ENCODE measurements at places on chromosomes 4 and X.
A peak's percentile ranks its signal among the peaks of the same experiment; 100 is the strongest.

GRCh38 chrX:71215338-71215912, 7.6 kb upstream of the GJB1 start:
- no peak for DNase-seq

DNA sequence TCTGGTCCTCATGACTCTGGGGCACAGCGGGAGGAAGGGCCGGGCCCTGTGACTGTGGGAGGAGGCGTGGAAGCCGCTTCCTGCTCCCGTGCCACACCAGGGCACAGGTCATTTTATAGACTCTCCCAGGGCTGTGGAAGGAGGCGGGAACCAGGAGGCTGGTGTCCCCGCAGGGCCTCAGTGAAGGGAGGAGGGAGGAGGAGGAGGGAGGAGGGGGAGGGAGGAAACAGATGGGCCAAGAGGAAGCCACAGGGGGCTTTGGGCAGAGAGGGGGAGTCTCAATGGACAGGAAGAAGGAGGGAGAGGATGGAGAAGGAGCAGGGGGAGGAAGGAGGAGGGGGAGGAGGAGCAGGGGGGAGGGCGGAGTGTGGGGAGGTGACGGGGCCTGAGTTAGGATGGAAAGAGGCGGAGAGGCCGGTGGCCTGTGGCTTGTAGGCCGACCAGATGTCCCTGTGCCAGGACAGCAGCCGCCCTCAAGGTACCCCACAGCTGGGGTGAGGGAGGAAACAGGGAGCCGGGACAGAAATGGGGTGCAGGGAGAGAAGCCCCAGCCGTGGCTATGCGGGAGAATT, 6.2 kb upstream of the PLCXD1 start:
- DNase-seq: no peak

- DNase-seq: no peak
Observed at GRCh38 chrX:91039777-91040176, 394.9 kb upstream of the PABPC5 start.

DNA sequence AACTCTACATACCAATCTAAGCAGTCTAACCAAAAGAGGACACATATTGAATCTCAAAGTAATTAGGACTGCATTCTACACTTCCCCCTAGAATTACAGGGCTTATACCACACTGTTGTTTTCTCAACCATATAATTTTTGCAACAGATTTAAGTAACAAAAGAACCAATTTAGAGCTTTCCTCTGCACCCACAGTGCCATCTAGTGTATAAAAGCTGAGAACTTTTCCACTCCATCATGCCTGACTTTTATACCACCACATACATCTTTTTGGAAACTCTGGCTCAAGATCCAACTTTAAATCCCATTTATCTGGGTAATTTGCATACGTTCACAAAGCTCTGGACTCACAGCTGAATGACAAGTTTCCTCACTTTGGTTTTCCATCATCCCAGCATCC, 99.5 kb downstream of the EFHC2 start:
- peak; percentile 62 for DNase-seq

DNA sequence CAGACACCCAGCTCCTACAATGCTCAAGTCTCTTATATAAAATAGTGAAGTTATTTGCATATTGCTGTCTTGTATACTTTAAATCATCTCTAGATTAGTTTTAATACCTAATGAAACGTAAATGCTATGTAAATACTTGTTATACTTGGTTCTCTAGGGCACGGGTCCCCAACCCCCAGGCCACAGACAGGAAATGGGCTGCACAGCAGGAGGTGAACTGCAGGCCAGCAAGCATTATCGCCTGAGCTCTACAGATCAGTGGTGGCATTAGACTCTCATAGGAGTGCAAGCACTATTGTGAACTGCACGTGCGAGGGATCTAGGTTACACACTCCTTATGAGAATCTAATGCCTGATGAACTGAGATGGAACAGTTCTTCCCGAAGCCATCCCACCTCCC, 395.9 kb upstream of the EMCN start:
- DNase-seq: no peak

Data from HAP-1 (cell line).